Astrocyte (in vitro differentiated cells and primary cell): ENCODE measurements at places on chromosomes 13 and 19.

DNA sequence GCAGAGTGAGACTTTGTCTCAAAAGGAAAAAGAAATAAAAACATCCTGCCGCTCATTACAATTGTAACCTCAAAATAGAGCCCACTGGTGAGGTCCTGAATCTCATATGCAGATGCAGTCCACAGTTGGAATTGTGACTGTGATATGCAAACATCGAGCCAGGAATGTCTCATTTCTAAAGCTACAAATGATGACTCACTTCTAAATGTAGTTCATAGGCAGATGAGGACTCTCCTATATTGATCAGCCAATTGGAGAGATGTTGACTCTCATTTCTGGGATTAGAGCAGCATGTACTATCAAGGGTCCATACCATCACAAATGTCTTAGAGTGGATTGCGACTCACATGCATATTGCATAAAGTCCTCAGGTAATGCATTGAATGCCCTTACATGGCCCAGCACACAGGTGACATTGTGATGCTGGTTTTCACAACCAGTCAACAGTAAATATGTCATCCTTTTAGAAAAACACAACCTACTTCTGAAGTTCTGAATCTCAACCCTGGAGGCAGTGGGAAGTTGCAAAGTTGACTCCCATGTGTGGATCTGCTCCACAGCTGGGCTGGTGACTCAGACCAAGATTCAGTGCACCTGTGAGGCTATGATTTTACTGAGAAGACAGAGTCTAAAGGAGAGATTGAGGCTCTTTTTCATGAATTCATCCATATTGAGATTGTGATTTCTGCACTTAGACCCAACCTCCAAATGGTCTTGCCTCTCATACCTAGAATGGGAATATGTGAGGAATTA, 16.9 kb upstream of the ZNF254 start:
- H3K4me1 ChIP-seq, result no peaks in the 10 kb centered on the region
- peaks cover 6% of the 10 kb centered on the region for H3K36me3 ChIP-seq
- DNase-seq, result peak; percentile 14

DNA sequence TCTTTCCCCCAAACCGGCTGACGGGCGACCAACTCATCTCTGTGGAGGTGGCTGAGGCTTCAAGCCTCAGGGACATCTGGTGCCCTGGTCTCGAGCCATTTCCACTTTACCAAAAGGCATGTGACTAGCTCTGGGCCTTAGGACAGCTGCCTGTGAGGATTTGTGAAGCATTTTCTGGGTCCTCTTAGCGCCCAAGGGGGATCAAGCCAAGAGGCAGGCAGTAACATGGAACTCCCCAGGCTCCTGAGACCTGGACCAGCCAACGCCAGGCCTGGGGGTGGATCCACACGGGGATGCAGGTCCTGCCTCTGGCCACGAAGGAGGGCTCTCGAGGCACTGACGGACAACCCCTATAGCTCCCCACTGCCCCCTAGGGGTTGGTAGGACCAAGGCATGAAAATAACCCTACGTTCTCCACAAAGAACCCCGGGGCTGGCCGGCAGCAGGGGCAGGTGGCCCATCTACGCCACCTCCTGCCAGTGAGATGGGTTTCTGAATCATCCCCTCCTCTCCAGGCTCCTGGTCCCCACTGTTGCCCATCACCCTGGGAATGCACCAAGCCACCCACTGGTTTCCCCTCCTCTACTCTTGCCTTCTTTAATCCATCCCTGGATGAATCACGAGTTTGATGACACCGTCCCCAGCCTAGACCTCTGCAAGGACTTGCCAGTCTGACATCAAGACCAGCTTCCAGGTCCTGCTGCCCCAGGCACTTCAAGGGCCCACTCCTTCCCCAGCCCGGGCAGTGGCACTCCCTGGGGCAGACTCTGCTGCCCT, 7.0 kb upstream of the MYDGF start:
- peaks cover 10% of the 10 kb centered on the region for H3K36me3 ChIP-seq
- no peak overlapping the region for H3K4me3 ChIP-seq
- DNase-seq, result no peak
- no peak overlapping the region for H3K27ac ChIP-seq
- H3K27me3 ChIP-seq, result no peaks in the 10 kb centered on the region

DNA sequence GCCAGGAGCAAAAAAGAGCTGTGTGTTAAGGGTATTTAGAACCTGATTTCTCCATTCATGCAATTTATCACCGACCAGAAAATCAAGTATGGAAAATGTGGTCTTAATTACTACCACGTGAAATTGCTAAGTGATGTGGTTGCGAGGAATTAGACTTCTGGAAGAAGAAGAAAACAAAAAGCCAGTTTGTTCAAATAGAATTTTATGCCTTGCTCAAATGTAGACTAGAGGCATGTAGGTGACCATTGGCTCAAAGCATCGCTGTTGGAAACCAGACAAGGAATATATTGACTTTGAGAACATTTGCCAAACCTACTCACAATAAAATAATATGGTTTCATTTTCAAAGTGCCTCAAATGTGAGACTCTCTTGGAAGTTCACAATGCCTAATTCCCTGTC, 57.3 kb upstream of the LRCH1 start:
- H3K27me3 ChIP-seq, result no peaks in the 10 kb centered on the region
- DNase-seq, result no peak
- H3K4me1 ChIP-seq, result no peaks in the 10 kb centered on the region
- H3K27ac ChIP-seq, result no peak overlapping the region
- no peak overlapping the region for H3K4me3 ChIP-seq
- H3K36me3 ChIP-seq, result no peaks in the 10 kb centered on the region

GRCh38 chr13:40082639-40083038, 427.2 kb downstream of the COG6 start:
- no peak overlapping the region for H3K27ac ChIP-seq
- DNase-seq, result peak; percentile 92
- no peak overlapping the region for H3K4me3 ChIP-seq
- no peaks in the 10 kb centered on the region for H3K36me3 ChIP-seq
- H3K27me3 ChIP-seq, result no peaks in the 10 kb centered on the region

DNA sequence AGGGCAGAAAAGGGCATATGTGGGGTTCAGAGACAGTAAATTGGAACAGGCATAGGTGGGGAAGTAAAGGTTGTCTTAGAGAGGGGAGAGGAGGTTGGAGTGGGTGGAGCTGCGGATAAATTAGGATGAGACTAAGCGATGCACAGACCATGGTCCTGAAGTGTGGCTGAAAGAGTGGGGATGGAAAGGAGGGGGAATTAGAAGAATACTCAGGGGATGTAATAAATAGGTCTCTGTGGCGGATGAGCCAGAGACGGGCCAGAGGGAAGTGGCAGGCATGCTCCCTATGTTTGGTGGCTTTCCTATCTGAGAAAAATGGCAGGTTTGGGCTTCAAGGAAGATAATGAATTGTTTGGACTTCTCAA, 123.4 kb downstream of the OLFM4 start:
- H3K4me3 ChIP-seq, result no peak overlapping the region
- H3K27me3 ChIP-seq, result no peaks in the 10 kb centered on the region
- H3K27ac ChIP-seq, result no peak overlapping the region
- no peak for DNase-seq

DNA sequence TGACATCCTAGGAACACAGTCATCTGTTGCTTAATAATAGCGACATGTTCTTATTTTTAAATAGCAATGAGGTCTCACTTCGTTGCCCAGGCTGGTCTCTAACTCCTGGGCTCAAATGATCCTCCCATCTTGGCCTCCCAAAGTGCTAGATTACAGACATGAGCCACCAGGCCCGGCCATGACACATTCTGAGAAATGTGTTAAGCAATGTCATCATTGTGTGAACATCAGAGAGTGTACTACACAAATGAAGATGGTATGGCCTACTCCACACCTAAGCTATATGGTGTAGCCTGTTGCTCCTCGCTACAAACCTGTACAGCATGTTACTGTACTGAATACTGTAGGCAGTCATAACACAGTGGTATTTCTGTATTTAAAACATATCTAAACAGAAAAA, 24.6 kb upstream of the GARRE1 start:
- H3K27ac ChIP-seq, result no peak overlapping the region
- no peak overlapping the region for H3K4me3 ChIP-seq
- H3K36me3 ChIP-seq, result peaks cover 26% of the 10 kb centered on the region
- no peak for DNase-seq

- H3K4me3 ChIP-seq, result no peak overlapping the region
- H3K36me3 ChIP-seq, result no peaks in the 10 kb centered on the region
- DNase-seq, result peak; percentile 36
These were observed 60.6 kb downstream of the NDFIP2 start for GRCh38 chr13:79541426-79542049.

- no peak for DNase-seq
- no peak overlapping the region for H3K4me3 ChIP-seq
- H3K27ac ChIP-seq, result no peak overlapping the region
- H3K4me1 ChIP-seq, result no peaks in the 10 kb centered on the region
- no peaks in the 10 kb centered on the region for H3K27me3 ChIP-seq
These were observed 7.5 kb downstream of the COX6B1 start for GRCh38 chr19:35655600-35655999.

- no peak for DNase-seq
- no peaks in the 10 kb centered on the region for H3K4me1 ChIP-seq
- no peak overlapping the region for H3K27ac ChIP-seq
- no peaks in the 10 kb centered on the region for H3K36me3 ChIP-seq
These were observed 12.4 kb downstream of the TMEM272 start for GRCh38 chr13:51832471-51833152.

DNA sequence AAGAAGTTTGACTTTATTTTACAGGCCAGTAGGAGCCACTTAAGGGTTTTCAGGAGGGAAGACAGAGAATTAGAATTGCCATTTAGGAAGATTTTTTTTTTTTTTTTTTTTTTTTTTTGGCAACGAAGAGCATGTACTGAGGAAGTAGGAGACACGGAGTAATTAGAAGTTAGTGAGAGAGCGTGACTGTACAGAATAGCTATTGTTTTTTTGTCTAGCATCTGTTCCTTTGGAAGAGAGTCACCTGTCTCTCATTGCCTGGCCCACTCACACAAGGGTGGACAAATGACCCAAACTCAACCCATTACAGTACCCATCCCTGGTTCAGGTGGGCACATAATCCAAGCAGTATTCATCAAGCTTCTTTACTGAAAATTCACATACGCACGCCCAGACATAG, 166.7 kb downstream of the LACC1 start:
- H3K4me1 ChIP-seq, result no peaks in the 10 kb centered on the region
- DNase-seq, result no peak
- no peak overlapping the region for H3K4me3 ChIP-seq
- no peaks in the 10 kb centered on the region for H3K27me3 ChIP-seq
- H3K36me3 ChIP-seq, result no peaks in the 10 kb centered on the region
- no peak overlapping the region for H3K27ac ChIP-seq

DNA sequence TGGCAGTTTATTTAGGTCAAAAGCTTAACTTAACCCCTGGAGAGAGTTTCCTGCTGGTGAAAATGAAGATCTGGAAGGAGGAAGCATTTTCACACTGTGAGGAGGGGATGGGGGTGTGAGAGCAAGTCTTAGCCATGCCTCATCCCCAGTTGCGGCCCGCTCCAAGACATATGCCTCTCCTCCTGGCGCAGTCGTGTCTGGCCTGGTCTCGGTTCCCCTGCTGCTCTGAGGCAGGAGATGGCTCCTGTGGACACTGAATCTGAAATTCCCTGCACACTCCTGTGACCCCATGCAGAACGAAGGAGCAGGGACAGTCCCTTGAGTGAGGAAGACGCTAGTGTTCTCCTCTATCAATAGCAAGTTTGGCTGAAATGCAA, 360 bp upstream of the ZNF69 start:
- no peaks in the 10 kb centered on the region for H3K36me3 ChIP-seq
- H3K27me3 ChIP-seq, result no peaks in the 10 kb centered on the region
- H3K4me1 ChIP-seq, result peaks cover 7% of the 10 kb centered on the region
- peak overlapping the region; percentile 83 for H3K4me3 ChIP-seq
